ENCODE measurements at places on chromosomes 7 and 10.

DNA sequence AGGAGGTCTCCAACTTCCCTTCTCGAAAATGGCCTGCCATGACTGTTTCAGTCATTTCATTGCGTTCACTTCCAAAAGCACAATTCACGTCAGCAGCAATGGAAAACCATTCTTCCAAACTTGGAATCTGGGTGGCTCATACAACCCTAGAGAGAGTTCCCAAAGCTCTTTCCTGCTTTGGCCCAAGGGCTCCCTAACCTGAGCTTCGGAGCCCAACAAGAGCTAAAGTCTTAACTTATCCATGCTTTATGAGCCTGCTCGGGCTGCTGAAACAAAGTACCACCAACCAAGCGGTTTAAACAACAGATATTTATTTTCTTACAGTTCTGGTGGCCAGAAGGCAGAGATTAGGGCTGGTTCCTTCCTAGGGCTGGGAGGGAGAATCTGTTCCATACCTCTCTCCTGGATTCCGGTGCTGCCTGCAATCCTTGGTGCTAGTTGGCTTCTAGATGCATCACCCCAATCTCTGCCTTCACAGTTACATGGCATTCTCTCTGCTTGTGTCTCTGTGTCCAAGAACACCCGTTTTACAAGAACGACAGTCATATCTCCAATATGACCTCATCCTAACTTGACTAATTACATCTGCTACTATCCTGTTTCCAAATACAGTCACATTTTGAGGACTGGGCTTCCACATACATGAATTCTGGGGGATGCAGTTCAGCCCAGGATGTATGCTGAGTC lies 33.5 kb downstream of the CAMK2B start:
- peak; percentile 1 for DNase-seq

- DNase-seq, result no peak
These were observed 10.8 kb upstream of the INTS1 start for GRCh38 chr7:1514995-1515401.

DNA sequence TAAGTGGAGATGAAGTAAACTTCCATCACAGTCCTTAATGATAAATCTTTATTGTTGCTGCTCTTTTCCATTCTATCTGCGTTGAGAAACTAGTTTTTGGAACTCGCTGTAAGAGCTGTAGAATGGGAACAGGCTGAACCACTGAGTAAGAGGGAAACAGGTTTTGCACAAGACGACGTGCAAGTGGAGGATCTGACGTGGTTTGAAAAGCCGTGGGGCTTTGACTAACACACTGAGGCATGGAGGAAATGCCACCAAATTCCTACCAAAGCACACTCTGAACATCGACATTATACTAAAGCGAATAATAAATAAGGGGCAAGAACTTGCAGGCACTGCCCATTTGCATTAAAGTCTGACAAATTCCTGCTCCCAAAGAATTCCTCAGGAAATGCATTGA lies 160.6 kb downstream of the KLF6 start:
- no peak for DNase-seq

DNA sequence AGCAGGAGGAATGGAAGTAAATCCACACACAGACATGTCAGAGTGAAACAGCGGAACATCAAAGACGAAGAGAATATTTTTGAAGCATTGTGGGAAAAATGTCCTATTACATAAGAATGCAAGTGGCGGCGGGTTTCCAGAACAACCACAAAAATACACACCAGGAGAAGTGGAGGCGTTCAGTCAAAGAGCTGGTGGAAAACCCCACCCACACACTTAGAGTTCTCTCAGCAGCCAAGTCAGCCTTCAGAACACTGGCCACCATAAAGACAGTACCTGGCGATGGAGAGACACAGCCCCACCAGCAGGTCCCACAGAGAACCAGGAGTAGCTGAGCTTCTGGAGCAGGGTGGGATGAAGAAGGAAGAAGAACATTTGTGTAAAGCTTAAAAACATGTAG lies 23.7 kb downstream of the NKX6-2 start:
- peak; percentile 50 for DNase-seq

DNA sequence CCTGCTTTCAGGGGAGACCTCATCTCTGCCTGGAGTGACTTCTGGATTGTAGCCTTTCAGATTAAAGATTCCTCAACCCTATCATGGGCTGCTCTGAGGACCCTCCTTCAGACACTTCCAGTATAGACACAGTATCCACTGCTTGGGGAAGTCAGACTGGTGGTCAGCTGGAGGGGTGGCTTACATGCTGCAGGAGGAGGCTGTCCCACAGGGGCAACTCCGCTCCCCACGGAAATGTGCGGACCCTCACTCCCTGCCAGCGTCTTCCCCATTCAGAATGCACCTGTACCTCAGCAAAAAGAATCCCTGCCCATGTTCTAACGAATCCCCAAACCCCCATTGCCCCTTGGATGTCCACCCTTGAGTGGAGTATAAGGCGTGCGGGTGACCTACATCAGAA lies 95.5 kb downstream of the DOCK4 start:
- DNase-seq, result no peak

DNA sequence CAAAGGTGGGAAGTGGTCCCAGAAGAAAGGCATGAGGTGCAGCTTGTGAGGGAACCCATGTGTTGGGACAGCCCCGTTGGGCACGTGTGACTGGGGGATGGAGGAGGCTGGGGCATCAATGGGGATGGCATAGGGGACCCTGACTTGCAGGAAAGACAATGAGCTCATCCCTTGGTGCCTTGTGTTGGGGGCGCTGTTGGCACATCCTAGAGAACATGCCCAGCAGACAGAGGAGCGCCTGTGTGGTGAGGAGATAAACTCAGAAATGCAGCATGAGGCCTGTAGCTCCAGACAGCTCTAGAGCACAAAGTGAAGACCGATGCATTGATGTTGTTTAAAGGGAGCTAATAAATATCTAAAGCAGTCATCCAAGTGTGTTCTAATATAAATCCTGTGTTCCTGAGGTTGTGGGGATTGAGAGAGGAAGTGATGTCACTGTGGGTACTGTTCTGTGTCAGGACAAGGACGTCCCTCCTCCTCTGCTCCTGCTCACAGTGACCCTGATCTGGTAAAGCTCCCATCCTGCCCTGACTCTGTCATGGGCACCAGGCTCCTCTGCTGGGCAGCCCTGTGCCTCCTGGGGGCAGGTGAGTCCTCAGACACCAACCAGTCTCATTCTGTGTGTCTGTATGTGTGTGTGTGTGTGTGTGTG lies 126.1 kb upstream of the PRSS58 start:
- peak; percentile 59 for DNase-seq

Measured in activated naive CD4-positive, alpha-beta T cell treated with anti-CD3 and anti-CD28 coated beads for 36 hours (primary cell).